NCI-H1436 treated with DMSO at 0.1 percent for 48 hours (cell line): ENCODE measurements at places on chromosomes 12 and 14.

- no peak for DNase-seq
These were observed 36.3 kb downstream of the SNRNP35 start for GRCh38 chr12:123494124-123494851.

DNA sequence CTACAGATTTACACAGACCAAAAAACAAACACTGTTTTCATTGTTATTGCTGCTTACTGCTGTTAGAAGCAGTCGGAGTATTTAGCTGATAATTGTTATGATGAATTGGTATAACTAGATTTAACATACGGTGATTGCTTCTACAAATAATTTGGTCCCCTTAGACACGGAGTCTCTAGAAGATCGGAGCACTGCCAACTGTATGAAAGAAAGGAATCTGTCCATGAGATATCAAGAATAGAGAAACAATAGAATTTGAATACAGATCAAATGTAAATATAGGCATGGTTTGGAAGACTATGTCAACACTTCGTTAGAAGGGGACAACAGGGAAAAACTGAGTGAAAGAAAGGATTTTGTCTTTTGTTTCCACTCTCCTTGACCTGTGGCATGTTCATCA lies 110.9 kb downstream of the PPP2R5E start:
- DNase-seq: no peak

GRCh38 chr12:18415227-18415626 lies 153.9 kb downstream of the PIK3C2G start:
- no peak for DNase-seq

- DNase-seq: peak; percentile 79
These were observed 29.2 kb upstream of the FOS start for GRCh38 chr14:75249251-75249957.

- no peak for DNase-seq
These were observed 229.9 kb downstream of the EFCAB11 start for GRCh38 chr14:89724628-89724960.

DNA sequence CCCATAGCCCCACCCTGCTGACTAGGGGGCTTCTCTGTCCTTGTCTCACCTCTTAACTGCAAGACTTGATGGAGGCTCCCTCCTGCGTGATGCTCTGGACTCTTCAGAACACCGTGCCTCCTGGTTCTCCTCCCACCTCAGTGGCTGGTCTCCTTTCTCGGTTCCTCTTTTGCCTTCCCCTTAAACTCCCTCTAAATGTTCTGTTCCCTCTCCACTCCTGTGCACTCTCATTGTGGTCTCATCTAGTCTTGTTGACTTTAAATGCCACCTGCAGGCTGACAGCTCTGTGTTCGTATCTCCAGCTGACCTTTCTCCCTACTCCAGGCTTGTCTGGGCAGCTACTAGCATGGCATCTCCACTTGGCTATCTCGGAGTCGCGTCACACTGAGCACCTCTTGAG lies 28.3 kb downstream of the DYNC1H1 start:
- DNase-seq: no peak

GRCh38 chr14:102318781-102319276 lies 717 bp upstream of the ZNF839 start:
- no peak for DNase-seq

GRCh38 chr14:63357841-63358240 lies 39.1 kb upstream of the GPHB5 start:
- DNase-seq: no peak

DNA sequence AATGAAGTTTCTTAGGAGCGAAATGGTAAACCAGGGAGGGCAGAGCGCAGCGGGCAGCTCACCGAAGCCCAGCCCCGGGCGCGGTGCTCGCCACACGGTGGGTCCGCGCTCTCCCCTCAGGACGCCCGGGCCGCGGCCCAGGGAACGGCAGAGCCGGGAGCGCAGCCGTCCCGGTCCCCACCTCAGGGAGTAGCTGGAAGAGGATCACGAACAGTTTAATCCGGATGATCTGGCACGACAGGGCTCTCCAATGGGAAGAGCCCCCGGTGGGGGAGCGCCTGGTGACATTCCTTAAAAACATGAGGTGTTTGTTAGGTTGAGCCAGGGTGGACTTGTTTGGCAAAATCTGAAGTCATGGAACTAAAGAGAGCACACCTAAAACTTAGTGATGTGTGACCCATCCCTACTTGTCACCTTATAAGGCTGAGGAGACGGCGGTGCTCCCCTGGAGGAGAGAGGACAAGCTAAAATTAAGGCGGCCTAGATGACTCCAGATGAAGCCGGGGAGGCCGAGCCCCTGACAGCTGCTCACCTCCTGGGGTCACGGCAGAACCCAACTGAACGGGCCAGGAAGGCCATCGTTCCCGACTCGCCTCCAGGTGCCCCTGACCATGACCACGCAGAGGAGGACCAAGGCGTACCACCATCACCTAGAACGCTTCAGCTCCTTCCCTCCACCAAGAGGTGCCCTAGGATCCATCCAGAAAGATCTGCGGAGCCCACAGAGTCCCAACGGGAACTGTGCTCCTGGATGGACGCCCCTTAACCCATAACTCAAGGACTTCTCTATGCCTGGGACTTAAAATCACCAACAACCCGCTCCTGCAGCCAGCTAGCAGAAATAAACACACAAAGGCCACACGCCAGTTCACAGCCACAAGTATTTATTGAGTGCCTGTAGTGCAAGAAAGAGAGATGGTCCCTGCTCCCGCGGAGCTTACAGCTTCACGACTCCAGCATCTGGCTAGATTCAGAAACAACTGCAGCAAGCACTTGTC lies 866 bp upstream of the PITPNM2 start:
- DNase-seq: no peak

DNA sequence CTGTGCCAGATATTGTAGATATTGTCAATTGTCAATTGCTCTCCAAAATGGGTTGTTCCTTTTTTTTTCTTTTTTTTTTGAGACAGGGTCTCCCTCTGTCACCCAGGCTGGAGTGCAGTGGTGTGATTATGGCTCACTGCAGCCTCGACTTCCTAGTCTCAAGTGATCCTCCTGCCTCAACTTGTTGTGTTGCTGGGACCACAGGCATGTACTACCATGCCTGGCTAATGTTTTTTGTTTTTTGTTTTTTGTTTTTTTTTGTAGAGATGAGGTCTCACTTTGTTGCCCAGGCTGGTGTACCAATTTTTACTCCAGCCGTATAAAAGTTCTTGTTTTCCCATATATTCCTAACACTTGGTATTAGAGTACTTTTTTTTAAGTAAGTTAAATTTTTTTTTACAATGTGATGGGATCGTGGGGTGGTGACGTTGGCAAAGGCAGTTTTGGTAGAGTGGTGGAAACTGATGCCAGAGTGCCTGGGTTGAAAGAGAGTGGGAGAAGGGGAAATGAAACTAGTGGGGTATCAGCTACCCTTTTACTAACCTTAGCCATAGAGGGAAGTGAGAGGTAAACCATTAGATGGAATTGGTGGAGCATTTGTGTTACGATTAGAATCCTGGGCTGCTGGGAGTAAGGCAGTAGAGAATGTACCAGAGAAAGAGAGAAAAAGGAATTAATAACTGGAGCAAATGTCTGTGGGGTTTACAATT lies 33.0 kb upstream of the CFAP54 start:
- DNase-seq: no peak
